OCI-LY7 (cell line): ENCODE measurements at places on chromosomes 6 and 20.

- DNase-seq = no peak
Measured at GRCh38 chr6:7431674-7432390, 42.2 kb downstream of the RIOK1 start.

GRCh38 chr6:166597711-166598440 is 11.4 kb upstream of the RAMACL start:
- no peak for DNase-seq

DNA sequence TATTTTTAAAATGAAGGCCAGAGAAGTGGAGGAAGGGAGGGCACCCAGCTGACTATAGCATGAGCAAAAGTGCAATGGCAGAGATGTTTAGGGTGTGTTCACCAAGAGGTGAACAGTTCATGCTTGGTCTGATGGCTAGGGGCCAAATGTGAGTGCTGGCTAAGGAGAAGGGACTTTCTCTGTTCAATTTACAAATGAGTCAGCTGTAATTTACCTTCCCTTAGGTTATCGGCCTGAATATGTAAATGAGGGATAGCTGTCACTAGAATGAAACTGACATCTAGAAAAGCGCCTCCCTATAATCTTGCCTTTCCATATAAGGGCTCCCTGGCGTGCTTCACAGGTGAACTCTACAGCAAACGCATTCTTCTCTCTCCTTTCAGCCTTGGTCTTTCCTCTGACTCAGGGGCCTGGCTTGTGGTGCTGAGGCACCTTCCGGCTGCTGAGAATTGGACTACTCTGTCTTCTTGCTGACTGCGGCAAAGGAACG is 114.7 kb upstream of the BACH2 start:
- no peak for DNase-seq

- DNase-seq = no peak
Measured at GRCh38 chr6:76553256-76553655, 480.8 kb upstream of the IMPG1 start.

GRCh38 chr6:41963371-41963770 is 21.8 kb upstream of the CCND3 start:
- DNase-seq = no peak

DNA sequence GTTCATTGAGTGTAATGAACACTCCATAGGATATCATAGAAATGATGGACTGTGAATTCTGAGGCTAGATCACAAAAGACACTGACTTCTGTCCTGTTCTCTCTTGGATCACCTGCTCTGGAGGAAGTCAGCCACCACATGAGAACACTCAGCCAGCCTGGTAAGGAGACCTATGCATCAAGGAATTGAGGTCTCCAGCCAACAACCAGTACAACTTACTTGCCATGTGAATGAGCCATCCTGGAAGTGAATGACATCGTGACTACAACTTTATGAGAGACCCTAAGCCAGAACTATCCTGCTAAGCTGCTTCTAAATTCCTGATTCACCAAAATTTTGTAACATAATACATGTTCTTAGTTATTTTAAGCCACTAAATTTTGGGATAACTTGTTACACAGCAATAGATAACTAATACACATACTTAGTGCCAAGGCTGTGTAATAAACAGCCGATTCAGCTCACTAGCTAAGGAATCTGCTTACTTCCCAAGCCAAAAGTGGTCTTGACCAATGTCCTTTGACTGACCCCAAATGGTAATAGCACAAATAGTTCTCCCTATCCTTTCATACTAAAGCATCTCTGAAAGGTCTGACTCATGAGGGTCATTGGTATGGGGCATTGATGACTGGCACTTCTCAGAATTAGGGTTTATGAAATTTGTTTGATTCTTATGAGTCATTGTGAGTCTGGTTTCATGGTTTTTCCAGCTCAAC is 6.9 kb upstream of the CTNNBL1 start:
- no peak for DNase-seq
